ENCODE measurements at places on chromosomes 6 and 20.

GRCh38 chr6:16694781-16695578 is 66.3 kb downstream of the ATXN1 start:
- DNase-seq: no peak

GRCh38 chr6:34672657-34673043 is 23.9 kb downstream of the ILRUN start:
- DNase-seq: no peak

DNA sequence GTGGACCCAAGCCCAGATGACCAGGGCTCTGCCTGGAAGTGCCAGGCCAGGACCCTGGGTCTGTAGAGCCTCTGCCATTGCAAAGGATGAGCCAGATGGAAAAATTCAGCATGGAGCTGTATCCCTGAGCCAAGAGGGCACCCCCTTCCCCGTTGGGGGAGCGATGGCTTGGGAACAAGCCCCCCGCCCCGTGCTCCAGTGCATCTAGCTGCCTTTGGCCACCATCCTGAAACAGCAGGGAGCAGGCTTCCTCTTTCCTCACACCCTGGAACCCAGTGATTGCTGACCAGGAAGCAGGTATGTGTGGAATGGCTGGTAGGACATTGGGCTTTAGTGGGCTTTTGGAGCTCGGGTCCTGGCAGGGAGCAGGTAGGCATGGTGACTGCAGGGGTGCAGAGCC is 2.2 kb downstream of the MLN start:
- DNase-seq: no peak

- no peak for DNase-seq
These were observed 6.1 kb downstream of the SIRPG start for GRCh38 chr20:1651268-1652058.

DNA sequence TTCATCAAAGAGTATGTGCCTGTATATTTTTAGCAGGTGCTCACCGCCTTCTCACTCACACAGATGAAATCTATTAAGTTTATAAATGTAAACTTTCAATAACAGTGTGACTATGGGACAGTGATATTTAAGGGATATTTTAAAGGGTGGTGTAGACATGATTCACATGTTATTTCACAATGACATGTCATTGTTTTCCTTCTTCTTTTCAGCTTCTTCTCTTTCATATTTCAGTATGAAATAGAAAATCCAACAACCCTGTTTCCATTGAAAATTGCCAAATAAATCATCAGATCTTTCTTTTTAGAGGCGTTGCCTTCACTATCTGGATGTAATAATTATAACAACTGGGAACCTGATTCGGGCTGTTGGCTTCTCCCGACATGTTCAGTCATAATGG is 54.8 kb downstream of the PFDN4 start:
- DNase-seq: no peak

GRCh38 chr6:2196079-2196679 is 49.2 kb downstream of the GMDS start:
- no peak for DNase-seq

GRCh38 chr6:25320459-25320858 is 41.3 kb downstream of the CARMIL1 start:
- DNase-seq: no peak

DNA sequence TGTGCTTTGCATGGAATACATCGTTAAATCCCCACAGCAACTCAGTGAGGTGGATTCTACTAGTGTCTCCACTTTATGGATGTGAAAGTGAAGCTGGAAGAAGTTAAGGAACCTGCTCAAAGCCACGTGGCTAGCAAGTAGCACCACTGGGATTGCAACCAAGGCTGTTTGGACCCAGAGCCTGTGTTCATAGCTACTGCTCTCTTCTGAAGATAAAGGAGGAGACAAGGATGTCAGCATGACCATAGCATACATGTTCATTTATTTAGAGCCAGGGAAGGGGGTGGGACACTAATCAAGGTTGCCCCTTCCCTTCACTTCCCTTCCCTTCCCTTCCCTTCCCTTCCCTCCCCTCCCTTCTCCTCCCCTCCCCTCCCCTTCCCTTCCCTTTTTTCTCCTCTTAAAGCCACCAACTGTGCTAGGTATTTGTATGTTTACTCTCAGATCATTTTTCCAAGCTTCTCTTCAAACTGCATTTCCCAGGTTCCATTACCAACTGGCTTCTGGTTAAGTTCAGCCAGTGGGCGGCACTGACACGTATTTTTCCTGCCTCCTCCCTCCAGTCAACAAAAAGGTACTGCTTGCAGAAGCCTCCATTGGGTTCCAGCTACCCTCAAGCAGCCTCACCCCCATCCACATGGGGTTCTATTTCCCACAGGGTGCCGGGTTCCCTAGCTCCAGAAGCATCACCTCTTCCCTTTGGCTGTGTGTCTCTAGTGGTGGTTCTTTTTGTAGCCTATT is 134.9 kb downstream of the BCAS1 start:
- DNase-seq: no peak

- no peak for DNase-seq
These were observed 168.9 kb downstream of the PDSS2 start for GRCh38 chr6:107290491-107290890.

- DNase-seq: no peak
These were observed 94.4 kb upstream of the FOXC1 start for GRCh38 chr6:1515280-1515679.

- peak; percentile 26 for DNase-seq
These were observed at the start of gene ANKRD60 for GRCh38 chr20:58228484-58229197. TSS of gene ANKRD60 (minus strand) at chr20:58228653. CDS start at chr20:58228653, 0 bp downstream.

DNA sequence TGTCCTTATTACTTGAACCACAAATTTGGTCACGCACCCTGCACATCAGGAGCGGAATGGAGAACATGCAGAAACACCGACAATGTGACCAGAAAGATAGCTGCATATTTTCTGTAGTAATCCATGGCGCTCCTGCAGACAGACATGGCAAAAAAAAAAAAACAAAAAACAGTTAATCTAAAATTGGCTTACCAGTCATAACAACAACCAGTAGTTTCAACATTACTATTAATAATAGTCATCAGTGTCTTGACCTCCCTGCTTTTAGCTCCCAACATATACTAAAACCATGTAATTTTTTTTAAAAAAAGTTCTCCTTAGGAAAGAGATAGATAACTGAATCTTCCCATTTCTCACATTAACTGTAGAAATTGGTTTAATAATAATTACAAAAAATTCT is 6.8 kb downstream of the CGA start:
- no peak for DNase-seq

GRCh38 chr20:3934624-3935023 is 45.4 kb downstream of the PANK2 start:
- DNase-seq: no peak

DNA sequence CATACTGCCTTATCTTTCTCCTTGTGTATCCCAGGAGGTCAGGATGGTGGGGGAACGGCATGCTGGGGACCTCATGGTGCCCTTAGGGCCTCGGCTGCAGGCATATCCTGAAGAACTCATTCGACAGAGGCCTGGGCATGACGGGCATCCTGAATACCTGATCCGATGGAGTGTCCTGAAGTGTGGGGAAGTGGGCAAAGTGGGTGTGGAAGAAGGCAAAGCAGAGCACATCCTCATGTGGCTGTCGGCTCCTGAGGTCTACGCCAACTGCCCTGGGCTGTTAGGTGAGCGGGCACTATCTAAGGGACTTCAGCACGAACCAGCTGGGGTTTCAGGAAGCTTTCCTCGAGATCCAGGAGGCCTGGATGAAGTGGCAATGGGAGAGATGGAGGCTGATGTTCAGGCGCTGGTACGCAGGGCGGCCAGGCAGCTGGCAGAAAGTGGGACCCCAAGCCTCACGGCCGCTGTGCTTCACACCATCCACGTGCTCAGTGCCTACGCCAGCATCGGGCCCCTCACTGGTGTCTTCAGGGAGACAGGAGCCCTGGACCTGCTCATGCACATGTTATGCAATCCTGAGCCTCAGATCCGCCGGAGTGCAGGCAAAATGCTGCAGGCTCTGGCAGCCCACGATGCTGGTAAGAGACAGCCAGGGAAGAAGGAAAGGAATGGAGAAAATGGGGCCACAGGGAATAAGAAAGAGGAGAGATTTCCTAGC is 2.4 kb downstream of the CUL9 start:
- DNase-seq: no peak

DNA sequence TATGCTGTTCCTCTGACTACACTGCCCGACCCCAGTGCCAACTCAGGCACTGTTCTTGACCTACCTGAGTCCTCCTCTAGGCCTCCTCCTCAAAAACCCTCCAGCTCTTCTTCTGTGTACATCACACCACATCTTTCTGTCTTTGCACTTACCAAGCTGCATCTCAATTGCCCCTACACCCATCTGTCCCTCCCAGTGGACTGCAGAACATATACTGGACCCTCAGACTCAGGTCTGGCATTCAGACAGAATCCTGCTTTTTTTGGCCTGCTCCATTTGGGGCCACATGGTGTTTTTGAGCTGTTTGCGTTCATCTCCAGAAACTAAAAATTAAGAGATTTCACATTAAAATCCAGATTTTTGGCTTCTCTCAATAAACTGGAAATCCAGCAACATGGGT is 23.2 kb upstream of the YWHAB start:
- no peak for DNase-seq

DNA sequence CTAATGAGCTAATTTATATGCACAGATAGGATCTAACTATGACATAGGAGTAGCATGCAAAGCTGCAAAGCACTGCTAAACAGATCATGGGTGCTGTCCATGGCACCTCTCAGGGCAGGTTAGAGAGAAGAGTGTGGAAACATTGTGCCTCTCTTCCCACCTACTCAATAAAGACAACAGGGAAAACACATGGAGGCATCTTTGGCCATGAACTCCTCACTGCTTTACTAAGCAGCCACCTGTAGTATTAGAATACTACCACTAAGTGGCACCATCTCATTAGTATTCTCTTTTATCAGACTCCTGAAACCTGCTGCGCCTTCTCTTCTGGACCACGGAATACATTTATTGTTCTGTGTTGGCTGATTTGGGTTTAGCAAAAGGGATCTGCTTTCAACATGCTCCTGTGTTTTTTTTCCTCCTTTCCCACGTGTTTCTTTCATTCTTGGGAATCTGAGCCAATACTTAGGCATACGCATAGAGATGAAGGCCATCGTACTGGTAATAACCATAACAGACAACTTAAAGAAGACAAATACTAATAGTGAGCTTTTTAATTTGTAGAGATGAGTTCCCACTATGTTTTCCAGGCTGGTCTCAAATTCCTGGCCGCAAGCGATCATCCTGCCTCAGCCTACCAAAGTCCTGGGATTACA is 9.4 kb upstream of the HDDC2 start:
- no peak for DNase-seq

DNA sequence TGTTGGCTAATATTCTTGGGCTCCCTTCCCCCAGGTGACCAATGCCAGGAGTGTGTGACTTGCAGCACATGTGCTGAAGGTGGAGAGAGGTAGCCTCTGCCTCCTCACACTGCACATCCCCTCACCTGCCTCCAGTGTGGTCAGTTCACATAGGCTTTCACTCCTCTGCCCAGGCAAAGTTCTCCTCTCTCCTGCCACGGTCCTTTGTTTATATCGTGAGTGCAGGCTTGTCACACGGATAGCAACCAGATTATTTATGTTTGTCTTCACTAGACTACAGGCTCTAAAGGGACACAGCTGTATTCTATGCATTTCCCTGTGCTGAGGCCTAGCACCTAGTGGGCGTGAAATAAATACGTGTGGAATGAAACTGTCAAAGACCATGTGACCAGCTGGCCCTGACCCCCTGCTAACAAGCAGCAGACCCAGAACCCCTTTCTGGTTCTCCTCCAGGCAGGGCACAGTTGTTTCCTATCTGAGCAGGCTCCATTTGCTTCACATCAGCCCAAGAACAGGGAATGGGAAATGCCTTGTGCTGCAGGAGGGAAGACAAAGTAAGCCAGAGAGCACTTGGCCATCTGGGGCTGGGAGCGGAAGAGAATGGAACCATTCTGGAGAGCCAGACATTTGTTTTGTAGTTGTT is 42.3 kb downstream of the UNC5CL start:
- DNase-seq: no peak

GRCh38 chr20:20366876-20367574 is 879 bp upstream of the INSM1 start:
- DNase-seq: no peak

GRCh38 chr6:140376209-140376608 is 1001.8 kb upstream of the CITED2 start:
- no peak for DNase-seq

- DNase-seq: no peak
These were observed 354.4 kb downstream of the FRK start for GRCh38 chr6:115706324-115706723.

DNA sequence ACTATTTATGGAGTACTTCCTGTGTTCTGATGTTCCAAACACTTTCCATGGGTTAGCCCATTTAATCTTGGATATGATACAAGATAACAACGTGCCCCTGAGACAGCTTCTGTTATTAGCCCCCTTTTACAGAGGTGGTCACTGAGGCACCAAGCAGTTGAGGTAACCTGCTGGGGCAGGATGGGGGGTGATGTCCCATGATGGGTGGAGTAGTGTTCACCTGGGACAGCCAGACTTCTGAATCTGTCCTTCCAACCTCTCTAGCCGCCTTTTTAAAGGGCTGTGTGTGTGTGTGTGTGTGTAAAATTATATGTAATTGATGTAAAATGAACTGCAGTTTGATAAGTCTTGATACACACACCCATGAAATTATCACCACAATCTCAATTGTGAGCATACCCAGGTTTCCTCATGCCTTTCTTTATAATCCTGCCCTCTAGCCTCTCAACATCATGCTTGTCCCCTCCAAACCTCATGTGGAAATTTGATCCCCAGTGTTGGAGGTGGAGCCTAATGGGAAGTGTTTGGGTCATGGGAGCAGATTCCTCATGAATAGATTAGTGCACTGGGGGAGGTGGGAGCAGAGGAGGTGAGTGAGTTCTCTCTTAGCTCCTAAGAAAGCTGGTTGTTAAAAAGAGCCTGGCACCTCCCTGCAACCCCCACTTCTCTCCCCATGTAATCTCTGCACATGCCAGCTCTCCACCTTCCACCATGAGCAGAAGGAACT is 39.2 kb downstream of the PLAGL2 start:
- no peak for DNase-seq

GRCh38 chr6:169961772-169962561 is 210.5 kb downstream of the ERMARD start:
- DNase-seq: no peak

DNA sequence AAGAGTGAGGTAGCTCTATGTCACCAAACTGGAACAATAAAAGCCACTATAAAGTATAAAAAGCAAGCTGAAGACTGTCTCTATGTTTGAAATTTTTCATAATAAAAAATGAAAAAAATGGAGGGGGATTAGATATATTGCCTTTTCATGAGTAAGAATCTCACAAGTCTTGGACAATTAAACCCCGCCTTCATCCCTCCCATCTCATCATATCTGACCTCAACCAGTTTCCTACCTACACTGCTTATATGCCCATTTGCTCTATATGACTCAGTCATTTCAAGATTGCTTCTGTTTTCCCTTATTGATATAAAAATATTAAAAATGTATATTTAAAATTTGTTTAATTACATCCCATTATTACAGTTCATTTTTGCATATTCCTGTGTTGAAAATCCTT is 2.9 kb upstream of the TRIM39 start:
- no peak for DNase-seq

DNA sequence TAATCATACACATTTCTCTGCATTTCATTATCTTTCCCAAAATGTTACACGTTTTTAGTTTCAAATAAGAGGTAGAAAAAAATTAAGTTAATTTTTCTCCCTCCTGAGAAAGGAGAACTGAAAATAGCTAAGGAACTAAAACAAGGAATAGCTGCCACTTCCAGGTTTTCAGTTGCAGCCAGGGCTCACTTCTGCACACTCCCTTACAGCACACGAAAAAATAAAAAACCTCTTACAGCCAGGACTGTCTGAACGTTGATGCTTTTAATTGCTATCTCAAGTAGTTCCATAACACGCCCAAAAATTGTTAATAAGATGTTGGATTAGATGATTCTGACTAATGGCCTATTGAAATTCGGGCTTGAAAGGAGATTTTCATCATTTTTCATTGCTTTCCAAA is 153.7 kb upstream of the THBS2 start:
- DNase-seq: no peak

GRCh38 chr6:17666646-17667045 is 40.1 kb downstream of the NUP153 start:
- DNase-seq: no peak

All from stimulated activated CD8-positive, alpha-beta memory T cell treated with anti-CD3 and anti-CD28 coated beads, Interleukin-4, amount 100 ng/mL, for 4 hours (primary cell).